ENCODE measurements at places on chromosomes 3 and 15. TPM values are rescaled to one million over a fixed set of nuclear protein-coding genes. Genes with fewer than 3 reads are reported as not detected.

Gene IQCH
- 2.4 TPM for total RNA-seq

Gene NPAP1
- total RNA-seq = 0.18 TPM

Gene PFKFB4
- total RNA-seq = 11.5 TPM

Gene TGM4
- total RNA-seq = not detected

Gene ACSBG1
- total RNA-seq = 0.13 TPM

Gene PTH1R
- total RNA-seq = 6.2 TPM

Gene MCF2L2
- total RNA-seq = 1.8 TPM

GRCh38 chr3:18122264-18122663, 302.9 kb downstream of the SATB1 start:
- no peak for DNase-seq

DNA sequence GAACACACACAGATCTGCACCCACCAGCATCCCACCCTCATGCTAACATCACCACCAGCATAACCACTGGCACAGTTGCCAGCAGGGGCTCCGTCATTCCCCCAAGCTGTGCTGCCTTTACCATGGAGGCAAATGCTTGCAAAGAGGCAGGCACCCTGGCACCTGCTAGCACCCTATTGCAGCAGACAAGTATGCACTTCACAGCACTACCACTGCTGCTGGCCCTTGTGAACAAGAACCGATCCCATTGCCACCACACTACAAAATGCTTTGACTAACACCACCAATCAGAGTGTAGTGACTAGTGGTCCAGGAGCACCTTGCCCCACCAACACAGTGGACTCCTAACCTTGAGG, 862.2 kb upstream of the DPPA4 start:
- DNase-seq = no peak

DNA sequence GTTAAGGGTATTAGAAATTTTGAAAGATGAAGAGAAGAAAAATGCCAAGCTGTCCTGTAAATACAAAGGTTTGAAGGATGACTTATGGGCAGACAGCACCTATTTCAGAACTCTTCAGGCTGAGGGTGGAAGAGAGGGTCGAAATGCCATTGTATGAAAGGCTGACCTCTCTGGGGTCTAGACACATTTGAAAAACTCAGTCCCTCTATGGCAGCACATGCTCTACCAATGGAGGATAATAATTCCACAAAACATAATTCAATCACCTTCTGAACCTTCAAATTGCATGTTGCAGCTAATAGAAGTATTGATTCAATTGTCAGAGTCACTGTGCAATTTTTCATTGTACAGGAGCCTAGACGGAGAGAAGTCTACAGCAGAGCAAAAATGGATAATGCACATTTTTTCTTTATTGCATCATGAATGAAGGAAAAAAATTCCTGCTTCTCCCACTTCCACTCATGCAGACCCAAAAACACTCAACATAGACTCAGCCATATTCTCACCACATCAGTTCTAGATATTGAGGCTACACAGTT, 569.1 kb downstream of the TBL1XR1 start:
- DNase-seq = no peak

GRCh38 chr3:67706934-67707333, 52.5 kb upstream of the SUCLG2 start:
- DNase-seq = no peak

- DNase-seq = no peak
Measured at GRCh38 chr15:97941572-97941971, 18.9 kb upstream of the ARRDC4 start.

GRCh38 chr3:159418571-159419526, 569.8 kb upstream of the IL12A start:
- no peak for DNase-seq

GRCh38 chr3:177914224-177914623, 622.0 kb upstream of the KCNMB2 start:
- DNase-seq = no peak

DNA sequence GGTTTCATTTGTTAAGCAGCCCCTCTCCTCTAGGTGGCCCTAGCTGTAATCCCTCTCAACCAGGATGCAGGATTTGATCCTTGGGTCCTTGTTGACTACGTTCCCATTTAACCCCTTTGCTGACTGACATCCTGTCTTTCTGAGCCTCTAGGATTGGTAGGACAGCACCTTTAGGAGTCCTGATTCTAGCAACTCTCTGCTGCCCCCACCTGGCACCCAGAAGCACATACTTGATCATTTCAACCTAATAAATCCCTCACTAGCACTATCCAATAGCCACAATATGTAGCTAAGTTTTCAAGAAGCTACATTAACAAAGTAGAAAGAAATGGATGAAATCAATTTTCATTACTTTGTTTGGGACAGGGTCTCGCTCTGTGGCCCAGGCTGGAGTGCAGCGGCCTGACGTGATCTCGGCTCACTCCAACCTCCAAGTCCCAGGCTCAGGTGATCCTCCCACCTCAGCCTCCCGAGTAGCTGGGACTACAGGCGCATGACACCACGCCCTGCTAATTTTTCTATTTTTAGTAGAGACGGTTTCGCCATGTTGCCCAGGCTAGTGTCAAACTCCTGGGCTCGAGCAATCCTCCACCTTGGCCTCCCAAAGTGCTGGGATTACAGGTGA, 28.3 kb downstream of the RSL24D1 start:
- DNase-seq = peak; percentile 69

DNA sequence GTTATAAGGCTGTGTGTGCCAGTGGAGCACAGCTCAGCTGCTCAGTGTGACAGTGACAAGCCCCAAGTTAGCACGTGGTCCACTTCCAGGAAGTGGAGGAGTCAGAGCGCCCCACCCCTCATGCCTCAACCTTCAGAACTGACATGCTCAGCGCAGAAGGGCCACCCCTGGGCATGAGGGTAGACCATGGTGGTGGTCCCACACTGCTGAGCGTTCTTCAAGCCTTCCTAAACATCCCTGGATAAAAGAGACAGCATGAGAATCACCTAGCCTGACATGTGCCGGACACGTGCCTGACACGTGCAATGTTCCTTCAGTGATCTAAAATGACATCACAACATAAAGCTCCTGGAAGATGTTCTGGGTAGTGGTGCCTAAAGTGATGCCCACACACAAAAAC, 16.8 kb downstream of the ATP10A start:
- DNase-seq = no peak

DNA sequence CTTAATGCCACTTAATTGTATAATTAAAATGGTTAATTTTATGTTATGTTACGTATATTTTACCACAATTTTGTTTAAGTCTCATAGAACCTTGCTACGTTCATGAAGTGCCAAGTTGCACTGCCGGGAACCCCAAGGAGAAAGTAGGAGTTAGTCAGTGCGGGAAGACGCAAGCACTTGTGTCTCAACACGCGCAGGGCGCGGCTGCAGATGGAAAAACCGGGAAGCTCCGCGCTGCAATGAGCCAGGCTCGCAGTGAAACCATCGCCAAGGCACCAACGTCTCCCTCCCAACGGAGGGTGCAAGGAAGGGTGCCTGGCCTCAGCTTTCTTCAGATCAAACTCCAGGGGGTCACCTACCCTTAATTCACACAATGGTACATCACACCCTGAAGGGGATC, 21.6 kb downstream of the MAGI1 start:
- DNase-seq = no peak

DNA sequence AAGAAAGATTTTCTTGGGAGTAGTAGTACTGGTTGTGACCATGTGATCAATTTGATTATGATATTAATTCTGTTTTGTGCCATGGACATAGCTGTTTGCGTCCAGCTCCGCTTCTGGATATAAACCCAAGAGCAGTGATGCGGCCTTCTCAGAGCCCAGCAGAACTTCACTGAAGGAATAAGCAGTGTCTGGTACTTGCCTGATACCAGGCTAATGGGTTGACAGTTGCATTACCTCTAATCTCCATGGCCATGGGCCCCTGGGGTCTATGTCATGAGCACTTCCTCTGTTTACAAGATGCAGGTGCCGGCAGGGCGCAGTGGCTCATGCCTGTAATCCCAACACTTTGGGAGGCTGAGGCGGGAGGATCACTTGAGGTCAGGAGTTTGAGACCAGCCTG, 36.3 kb upstream of the RAB6B start:
- DNase-seq = no peak

- DNase-seq = no peak
Measured at GRCh38 chr15:25864966-25865365, 1.8 kb upstream of the ATP10A start.

GRCh38 chr3:58167431-58168351, 43.1 kb downstream of the DNASE1L3 start:
- peak; percentile 85 for DNase-seq

DNA sequence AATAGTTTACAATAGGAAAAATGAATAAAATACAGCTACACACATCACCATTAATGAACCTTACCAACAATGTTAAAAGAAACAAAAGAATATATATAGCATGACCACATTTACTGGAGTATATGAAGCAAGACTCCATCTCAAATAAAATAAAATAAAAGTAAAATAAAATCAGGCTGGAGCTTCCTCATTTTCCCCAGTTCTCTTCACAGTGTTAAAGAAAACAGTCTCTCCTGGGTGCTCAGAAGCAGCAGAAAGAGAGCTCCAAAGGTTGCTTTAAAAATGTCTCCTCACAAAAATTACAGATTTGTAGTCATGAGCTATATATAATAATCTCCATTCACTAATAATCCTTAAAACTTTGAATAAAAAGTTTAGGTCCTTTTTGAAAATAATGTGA, 48.8 kb downstream of the PIK3CB start:
- no peak for DNase-seq

GRCh38 chr3:66702126-66702525, 201.3 kb upstream of the LRIG1 start:
- no peak for DNase-seq

DNA sequence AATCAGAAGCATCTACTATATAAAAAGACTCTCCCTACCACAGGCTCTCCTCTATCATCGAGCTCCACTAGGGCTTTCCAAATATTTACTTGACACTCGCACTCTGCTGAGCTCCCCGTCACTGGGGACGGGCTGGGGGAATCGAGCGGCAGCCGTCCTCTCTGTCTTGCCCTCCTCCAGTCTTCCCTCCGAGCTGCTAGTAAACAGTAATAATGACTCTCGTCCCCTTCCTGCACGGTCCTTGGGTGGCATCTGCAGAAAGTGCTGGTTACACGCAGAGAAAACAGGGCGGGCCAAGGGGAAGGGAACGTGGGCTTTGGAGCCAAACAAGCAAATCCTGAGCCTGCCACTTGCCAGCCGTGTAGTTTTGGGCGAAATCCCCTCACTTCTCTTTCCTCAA, 96.6 kb downstream of the LRIG1 start:
- no peak for DNase-seq

GRCh38 chr15:54033356-54033860, 55.2 kb downstream of the UNC13C start:
- no peak for DNase-seq

DNA sequence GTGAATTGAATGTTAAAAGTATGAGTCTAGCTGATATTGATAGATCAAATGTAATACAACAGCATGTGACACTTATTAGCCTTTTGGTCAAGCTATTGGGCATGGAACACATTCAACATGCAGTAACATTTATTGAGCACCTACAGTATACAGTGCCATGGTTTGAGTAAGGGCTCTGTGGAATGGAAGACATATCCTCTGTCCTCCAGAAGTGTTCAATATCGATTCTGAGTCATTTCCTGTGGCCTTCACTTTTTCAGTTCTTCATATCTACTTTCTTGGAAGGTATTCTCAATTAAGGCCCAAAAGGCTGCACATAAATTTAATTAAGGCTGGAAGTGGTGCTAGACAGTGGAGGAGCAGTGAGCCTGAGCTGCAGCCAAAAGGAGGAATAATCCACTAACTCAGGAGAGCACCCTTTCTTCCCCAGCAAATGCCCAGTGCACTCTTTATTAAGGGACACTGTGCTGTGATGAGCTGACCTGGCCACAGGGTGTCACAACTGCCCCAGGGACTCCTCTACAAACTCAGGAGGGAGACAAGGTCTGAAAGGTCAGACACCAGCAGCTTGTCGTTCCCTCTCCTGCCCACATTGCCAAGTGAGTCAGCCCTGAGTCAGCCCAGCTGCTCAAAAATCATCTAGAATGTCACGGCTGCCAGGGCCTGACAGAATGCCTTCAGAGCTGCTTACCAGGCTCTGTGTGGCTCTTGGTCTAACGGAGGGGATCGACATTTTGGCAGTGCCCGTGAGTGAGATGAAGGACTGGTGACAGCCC, 544.8 kb downstream of the AGBL1 start:
- DNase-seq = peak; percentile 71

DNA sequence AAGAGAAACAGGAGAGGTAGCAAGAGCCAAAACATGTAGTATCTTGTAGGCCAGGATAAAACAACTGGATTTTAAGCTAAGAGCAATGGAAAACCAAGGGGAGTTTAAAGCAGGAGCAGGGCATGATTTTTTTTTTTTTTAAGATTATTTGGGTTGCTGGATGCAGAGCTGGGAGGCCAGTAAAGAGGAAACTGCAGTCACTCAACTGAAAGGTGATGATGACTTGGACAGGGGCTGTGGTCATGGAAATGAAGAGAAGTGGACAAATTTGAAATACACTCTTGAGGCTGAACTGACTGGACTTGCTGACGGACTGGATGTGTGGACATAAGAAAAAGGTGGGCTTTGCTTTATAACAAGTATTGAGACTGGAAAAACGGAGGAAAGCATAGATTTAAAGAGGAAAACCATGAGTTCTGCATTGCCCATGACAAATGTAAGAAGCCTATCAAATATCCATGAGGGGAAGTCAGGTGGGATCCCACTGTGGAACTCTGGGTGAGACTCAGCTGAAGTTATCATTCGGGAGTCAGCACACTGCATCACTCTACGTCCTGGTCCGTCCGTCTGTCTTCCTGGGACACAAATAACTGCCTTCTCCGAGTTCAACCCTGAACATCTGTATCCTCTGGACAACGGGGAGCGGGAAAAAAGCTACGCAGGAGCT, 688 bp downstream of the XPC start:
- no peak for DNase-seq

- DNase-seq = no peak
Measured at GRCh38 chr15:100903168-100903554, 16.0 kb upstream of the LRRK1 start.

DNA sequence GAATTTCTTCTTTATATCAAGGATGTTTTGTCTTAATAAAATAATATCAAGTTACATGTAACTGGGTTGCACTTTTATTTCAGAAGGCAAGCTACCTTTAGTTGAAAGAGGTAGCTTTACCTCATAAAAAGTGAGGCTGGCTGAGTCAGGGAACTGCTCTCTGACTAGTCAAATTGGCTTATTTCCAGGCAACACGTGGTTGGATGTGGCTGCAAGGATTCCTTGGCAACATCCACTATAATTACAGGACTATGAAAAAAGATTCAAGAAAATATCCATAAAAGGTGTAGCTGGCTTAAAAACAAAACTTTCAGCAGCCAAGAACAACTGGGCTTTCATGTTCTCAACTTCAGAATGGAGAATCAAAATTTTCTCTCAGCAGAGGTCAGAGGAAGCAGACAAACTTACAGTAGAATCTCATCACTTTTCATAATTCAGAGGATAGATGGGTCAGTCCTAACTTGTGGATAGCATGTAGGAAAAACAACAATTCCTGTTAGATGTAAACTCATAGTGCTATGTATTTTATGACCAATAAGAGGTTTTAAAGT, 779.1 kb downstream of the MECOM start:
- DNase-seq = no peak

GRCh38 chr3:135168822-135169221, 373.8 kb downstream of the EPHB1 start:
- no peak for DNase-seq
